ENCODE measurements at places on chromosomes 4 and X.

GRCh38 chr4:23856630-23857029 lies 33.2 kb downstream of the PPARGC1A start:
- DNase-seq, result no peak

GRCh38 chr4:37815591-37815990 lies 10.9 kb upstream of the PGM2 start:
- DNase-seq, result no peak

DNA sequence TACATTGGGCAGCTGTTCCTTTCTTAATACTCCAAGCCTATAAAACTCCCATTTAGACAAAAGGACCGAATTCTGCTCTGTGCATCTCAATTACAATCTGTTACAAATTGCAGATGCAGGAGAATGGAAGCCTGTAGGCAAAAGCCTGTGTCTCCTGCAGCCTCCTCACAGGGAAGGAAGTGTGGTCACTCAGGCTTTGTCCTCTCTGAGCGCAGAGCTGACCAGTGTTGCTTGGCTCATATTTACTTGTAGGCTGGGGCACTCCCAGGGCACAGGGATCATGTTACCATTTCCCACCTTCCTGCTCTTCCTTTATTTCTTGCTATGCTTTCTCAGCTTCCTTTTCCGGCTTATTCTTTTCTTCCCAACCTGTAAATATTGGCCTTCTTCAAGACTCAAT lies 15.7 kb downstream of the SUPT20HL2 start:
- DNase-seq, result no peak

GRCh38 chr4:21830272-21830671 lies 118.3 kb downstream of the KCNIP4 start:
- no peak for DNase-seq

- no peak for DNase-seq
These were observed 263.2 kb downstream of the DHX15 start for GRCh38 chr4:24321131-24321530.

GRCh38 chrX:112218388-112218787 lies 135.8 kb upstream of the TRPC5 start:
- no peak for DNase-seq

Data from NCI-H2107 (cell line).